ENCODE measurements at places on chromosomes 6 and 20.
A peak's percentile ranks its signal among the peaks of the same experiment; 100 is the strongest.

- no peak for DNase-seq
Measured at GRCh38 chr6:97282238-97282725, 734 bp downstream of the MMS22L start.

GRCh38 chr6:108638993-108639392 lies 78.3 kb downstream of the FOXO3 start:
- no peak for DNase-seq

DNA sequence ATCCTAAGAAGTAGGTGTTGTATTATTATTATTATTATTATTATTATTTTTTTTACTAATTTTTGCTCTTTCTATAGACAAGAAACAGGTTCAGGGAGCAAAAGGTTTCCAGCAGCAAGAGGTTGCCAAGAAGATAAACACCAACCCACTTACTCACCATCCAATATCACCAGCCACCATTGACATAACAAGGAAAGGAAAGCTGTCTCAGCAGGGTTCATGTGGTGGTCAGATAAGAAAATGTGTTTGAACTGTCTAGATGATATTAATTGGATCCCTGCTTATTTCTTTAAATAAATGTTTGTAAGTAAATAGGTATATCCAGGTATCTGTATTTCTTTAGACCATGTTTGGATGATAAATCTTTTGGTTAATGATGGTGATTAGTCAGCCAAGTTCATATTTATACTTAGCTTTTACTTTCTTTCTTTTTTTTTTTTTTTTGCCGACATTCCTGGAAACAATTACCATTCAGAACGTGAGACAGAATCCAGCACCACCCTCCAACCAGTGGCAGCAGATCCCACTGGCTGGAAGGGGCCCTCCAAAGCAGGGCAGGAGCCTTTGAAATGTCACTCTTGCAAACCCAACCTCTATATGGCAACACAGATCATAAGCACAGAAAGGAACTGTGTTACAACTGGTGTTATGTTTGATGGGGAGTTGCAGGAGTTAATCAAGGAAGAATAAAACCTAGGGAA lies 139.2 kb upstream of the ECI2 start:
- no peak for DNase-seq

- DNase-seq: no peak
Measured at GRCh38 chr20:32534661-32535240, 50.4 kb downstream of the NOL4L start.

GRCh38 chr20:43825051-43825402 lies 89.6 kb upstream of the TOX2 start:
- DNase-seq: no peak

GRCh38 chr20:61544910-61545889 lies 293.1 kb downstream of the CDH4 start:
- no peak for DNase-seq

- no peak for DNase-seq
Measured at GRCh38 chr6:105174512-105174911, 5.3 kb downstream of the POPDC3 start.

DNA sequence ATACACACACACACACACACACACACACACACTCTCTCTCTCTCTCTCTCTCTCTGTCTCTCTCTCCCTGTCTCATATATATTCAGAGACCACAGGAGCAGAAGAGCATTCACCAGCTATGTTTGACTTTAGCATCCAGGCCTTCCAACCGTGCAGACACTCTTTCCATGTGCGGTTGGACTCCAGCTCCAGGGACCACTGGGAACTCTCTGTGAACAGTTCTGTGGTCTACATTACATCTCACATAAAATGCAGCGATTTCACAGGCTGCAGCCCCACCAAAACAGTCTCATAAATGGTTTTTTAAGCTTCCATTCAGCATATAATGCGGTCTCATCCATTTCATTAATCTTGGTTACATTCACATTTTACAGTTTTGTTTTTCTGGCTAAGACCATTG lies 508.4 kb upstream of the SULF2 start:
- no peak for DNase-seq

- DNase-seq: no peak
Measured at GRCh38 chr20:3820901-3821727, 767 bp downstream of the AP5S1 start.

DNA sequence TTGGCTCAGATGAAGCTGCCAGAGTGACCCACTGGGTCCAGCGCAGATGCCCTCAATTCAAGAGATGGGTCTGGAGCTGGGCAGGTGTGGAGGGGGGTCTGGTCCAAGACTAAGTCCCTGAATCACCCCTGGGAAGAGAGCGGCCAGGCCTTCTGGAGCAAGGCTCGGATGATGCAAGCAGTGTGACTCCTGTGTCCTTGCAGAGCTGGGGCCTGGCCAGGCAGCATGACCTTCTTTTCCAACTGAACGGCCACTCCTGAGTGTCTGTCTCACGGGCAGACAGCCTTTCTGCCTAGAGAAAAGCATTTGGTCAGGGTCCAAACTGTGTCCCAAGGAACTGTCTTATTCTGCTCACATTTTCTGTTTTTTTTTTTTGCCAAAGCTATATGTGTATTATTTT lies 42.6 kb upstream of the FNDC1 start:
- DNase-seq: no peak

DNA sequence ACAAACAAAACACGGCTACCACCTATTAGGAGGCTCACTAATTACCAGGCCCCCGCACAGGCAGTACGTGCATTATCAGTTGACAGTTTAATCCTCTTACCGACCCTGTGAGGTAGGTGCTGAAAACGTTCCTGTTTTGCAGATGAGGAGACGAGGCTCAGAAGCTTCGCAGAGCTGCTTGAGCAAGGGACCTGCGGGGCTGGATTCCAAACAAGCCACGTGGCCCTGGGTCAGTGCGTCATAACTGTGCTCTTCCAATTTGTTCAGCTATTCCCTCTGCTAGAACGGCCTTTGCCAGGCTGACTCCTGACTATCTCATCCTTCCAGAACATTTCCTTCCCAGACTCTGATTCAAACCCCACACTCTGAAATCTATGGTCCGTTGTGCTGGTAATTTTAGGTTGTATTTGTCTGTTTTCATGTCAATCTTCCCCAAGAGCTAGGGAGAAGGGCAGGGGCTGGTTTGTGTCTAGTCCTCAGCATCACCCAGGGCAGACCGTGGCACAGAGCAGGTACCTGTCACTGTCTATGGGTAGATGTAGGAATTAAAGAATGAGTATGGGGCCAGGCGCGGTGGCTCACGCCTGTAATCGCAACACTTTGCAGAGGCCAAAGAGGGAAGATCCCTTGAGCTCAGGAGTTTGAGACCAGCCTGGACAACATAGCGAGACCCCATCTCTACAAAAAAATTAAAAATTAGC lies 28.8 kb upstream of the TLDC2 start:
- DNase-seq: no peak

DNA sequence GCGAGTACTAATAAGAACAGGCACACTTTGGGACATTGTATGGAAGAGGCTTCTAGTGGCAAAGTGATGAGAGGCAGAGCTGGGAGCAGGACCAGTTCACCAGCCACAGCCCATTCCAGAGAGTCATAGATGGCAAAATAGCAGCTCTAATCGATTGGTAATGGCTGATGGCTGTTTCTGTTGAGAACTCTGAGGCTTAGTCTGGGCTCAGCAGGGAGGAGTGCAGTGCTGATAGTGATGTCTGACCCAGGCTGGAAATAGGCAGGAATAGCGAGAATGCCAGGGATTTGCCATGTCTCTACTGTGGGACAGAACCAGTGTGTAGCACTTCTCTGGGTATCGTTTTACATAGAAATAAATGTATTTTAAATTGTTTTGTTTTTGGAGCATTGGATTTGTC lies 620.0 kb upstream of the FLRT3 start:
- no peak for DNase-seq

DNA sequence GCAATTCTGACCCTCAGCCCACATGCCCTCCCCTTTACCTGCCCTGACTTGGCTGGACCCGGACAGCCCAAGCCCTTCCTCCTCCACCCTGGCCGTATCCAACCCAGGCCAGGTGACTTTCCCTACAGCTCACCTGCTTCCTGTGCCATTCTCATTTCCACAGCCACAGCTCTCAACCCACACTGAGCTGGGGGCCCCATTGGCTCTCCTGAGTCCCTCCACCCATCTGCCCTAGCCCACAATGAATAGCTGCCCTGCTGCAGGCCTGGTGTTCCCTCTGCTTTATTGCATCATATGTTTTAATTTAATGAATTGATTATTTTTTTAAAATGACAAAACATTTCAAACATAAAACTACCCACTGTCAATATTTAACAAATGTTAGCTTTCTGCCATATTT lies 118.5 kb upstream of the BACH2 start:
- no peak for DNase-seq

- no peak for DNase-seq
Measured at GRCh38 chr6:148037496-148037895, 305.1 kb upstream of the SASH1 start.

DNA sequence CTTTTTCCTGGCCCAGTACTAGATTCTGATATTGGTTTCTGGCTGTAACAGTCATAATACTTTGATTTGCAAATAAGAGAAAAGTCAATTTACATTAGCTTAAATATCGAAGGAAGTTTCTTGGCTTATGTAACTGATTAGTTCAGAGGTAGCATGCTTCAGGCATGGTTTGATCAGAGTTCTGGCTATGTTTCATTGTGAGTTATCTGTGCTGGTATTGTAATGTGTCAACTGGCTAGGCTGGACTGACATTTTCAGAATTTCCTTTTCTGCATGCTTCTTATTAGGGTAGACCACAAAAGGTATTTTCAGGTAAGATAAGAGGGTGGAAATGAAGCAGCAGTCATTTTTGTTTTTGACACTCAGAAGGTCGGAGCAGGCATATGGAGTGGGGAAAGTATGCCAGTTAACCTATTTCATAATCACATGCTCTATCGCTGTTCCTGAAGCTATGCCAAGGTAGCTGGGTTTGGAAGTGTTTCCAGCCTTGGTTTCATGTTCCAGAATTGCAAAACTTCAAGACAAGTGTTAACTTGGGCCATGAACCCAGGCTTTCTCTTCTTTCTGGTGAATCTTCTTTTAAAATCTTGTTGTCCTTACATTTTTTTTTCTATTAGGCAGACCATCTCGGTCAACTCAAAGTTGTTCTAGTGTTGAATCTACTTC lies 244.9 kb downstream of the DHX35 start:
- DNase-seq: no peak

DNA sequence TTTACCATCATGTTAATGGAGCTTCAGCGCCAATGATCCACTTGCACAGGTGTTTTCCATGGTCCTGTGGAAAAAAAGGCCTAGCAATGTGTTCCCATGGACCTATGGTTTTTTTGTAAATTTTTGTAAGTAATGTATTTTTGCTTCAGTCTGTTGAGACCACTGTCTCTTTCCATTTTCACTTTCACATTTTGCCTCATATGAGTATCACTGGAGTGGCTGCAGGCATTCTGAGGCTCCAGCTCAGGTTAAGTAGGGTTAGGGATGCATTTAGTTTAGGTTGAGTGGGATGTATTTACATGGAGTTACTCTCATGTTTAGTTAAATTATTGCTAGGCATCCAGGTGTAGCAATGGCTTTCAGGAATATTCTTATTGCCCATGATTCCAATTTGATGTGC lies 19.2 kb upstream of the LMBRD1 start:
- no peak for DNase-seq

GRCh38 chr6:40906759-40907158 lies 132.3 kb downstream of the UNC5CL start:
- no peak for DNase-seq

GRCh38 chr20:49381558-49382493 lies 100.6 kb downstream of the KCNB1 start:
- DNase-seq: no peak

DNA sequence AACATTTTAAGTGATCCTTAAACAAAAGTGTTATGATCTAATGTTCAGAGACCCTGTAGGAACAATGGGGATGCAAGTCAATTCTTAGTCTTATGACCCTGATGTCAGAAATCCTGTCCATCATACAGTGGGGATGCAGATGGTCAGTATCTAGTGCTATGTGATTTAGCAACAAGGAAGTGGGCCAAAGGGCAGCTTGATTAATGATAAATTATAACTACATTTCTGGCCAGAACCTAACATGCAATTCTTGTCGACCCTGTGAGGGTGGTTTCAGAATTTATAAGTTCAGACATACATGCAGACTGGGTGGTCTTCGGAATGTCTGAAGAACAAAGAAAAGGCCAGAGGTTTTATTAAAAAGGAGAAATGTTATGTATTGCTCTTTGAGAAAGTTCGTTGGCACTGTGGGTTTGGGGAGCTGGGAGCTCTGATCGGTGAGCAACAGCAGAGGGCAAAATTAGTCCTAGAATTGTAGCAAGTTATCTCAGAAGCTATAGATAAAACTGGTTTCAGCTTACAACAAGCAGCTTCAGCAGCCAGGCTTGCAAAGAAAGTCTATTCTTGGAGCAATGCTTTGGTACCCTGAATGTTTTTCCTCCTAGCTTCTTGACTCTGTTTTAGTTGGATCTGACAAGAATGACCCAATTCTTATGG lies 50.8 kb downstream of the RPF2 start:
- no peak for DNase-seq

GRCh38 chr6:134908906-134909516 lies 40.9 kb downstream of the ALDH8A1 start:
- no peak for DNase-seq

GRCh38 chr20:50048420-50049166 lies 64.4 kb downstream of the UBE2V1 start:
- peak; percentile 15 for DNase-seq

DNA sequence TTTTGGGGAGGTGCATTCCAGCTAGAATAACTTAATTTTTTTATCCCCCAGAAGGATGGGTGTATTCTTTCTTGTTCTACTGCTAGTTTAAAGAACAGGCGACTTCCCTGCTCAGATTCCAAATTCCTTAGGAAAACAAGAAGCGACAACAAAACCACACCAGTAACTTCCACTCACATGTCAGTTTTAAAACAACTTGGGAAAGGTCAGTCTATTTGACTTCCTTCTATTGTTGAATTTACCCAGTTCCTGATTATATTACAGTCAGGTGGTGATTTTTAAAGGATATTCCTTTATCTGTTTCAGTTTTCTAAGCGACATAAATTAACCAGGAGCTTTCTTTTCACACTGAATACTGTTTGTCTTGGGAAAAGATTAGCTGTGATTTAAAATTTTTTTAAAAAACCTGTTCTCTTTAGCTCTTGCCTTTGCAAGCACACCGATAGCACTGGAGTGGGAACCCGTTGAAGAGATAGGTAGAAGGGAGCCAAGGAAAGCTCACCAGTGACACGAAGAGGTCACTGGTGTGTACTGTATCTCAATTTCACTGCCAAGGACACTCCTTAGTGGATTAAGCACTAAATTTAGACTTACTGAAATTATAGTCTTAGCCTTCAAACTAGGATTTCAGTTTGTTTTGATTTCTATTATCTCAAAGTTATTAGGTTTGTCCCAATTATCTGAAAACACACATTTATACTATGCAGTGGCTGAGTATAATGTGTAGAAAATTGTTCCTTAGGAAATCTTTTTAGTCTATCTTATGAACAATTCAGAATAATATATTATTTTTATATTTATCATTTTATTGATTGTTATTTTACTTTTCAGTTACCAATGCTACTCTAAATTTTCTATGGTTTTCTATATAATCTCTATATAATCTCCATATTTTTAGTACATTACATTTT lies 22.3 kb downstream of the MARCKS start:
- peak; percentile 66 for DNase-seq

Measured in inflammatory macrophage treated with lipopolysaccharide for 1 hour (primary cell).